Gastrocnemius medialis (tissue), 4 donors: ENCODE measurements at places on chromosomes 2 and 18.

DNA sequence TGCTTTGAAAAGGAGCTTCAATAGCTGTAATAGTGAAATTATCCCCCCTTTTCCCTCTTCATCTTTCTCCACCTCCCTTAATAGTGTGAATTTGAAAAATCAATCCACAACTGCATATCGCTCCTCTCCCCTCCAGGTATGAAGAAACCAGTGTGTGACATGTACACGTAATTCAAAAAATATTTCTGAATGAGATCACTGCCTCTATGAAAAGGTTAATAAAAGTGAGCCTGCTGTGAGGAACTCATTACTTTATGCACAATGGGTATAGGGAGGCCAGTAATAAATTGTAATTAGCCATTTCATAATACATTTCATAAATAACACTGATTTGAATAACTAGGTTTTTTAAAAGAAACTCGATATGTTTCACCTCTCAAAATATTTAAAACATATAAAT, 209.0 kb upstream of the KYNU start:
- no peak for DNase-seq

DNA sequence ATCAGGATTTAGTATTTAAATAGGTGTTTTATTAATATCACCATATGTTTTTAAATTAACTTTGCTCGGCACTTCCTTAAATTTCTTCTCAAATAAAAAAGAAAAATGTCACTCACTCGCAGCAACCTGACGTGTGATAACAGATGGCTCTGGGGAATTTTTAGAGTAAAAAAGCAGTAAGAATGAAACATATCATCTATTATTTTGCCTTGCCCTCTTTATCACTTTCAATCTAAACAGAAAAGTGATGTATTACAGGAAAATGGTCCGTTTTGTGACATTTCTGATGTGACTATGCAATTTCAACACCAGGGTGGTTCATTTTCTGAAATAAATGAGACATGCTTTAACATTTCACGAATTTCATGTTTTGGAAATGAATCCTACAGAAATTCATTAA, 1368.0 kb upstream of the LRRTM1 start:
- no peak for DNase-seq

DNA sequence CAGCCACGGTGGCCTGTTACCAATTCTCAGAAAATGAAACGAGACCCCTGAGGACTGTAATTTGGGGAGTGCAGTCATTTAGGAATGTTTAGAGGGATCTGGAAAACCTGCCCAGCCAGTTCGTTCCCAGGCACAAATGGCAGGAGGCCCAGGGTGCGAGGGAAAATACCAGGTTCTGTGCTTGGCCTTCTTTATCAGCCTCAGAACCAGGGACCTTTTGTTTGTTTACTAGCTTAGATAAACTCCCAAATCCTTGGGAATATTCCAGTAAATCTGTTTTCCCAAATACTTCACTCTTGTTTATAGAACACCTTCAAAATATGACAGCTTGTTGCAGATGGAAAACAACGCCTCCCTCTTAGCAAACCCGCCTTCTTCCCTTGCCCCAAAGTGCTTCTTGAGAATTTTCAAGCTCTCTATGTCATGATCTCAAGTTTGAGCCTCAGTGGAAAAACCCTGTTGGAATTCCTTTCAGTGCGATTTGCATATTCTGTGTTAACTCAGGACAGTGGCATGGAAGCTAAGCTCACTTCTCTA, 400.3 kb upstream of the SMIM21 start:
- DNase-seq, result no peak

DNA sequence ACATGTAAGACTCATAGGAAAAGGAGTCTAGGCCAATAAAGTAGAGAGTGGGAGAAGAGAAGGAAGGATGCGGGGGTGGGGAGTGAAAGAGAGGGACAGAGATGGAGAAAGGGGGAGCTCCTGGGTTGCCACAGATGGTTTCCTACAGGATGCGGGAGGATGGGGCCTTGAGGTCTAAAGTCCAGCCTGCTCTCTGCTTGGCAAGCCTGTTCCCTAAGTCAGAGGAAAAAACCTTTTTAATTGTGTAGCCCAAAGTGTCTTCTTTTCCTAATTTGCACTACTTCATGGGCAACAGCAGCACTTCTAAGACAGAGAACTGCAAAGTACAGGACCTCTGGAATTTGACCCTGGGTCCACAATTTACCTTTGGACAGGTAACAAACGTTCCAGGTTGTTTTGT, 1.4 kb upstream of the FAM110C start:
- DNase-seq, result no peak

DNA sequence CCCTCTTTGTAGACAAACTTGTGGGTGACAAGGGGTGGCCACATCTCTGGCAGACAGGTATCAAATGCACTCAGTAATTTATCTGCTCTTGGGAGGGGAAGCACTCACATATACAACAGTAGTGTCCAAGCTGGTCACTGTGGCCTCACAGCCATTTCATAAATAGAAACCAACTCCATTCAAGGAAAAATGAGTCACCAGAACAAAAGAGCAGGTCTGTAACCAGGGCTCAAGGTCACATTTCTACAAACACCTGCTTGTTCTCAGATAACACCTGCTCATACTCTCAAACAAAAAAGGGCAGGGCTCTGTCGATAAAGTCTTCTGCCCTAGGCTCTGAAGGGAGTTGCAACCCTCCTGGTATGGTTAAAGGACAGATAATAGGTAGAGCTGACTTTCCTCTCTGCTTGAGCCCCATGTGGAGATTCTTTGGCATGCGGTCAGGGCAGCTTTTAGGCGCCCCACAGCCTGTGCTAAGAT, 459.0 kb downstream of the BCL11A start:
- DNase-seq, result peak; percentile 28

DNA sequence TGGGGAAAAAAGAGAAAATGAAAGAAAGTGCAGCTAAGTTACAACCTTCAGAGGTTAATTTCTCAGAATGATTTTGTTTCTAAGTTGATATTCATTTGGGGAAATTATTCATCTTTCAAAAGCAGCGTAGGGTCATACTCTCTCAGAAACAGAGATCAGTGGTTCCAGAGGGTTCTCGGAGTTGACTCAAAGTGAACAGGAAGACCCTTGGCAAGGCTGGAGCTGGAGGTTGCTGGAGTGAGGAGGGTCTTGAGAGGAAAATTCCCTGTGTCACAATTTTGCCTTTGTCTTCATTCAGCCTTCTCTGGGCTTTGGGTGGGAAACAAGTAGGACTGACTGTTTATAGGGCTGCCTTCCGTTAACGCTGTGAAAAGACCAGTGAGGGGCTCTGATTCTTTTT, 168.2 kb downstream of the ICOS start:
- no peak for DNase-seq

GRCh38 chr2:168212167-168212566, 35.2 kb downstream of the STK39 start:
- DNase-seq, result no peak

DNA sequence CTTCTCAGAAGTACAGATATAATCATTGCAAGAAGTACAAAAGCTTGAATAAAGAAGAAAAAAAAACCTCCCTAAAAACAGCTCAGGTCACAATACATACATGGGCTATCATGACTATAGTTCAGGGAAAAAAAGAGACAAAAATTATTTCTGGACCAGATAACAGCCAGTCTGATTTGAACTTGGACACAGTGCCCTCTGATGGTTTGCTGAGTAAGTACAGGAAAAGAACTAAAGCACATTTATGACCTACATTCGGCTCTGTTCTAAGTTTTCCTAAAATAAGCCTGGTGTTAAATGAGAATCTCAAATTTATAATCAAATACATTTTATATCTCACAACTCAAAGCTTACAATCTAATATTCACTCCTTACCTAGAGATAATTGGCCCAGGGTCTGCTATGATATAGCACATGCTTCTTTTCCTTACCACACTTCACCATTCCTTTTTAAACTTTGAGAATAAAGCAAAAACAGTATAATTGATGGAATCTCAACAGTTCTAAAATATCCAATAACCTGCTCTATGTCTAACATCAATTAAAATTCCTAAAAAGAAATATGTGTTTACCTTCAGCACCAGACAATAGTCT, 81.1 kb downstream of the RAPH1 start:
- no peak for DNase-seq

DNA sequence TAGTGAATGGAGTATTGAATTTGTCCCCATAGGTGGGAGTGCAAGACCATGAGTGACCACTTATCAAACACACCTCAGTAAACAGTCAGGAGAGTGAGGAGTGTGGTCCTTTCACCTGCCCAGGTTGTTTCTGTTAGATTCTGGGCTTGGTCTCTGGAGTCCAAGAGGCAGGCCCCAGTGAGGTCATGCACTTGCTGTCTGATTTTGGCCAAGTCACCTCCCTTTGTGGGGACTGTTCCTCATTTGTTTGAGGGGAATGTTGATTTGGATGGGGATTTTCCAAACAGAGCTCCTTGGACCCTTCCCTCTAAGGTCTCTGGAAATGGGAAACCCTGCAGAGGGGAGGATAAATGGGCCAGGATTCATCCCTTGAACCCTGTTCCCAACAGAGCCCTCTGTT, 7.3 kb downstream of the IL1RN start:
- no peak for DNase-seq

GRCh38 chr2:195495351-195495750, 161.7 kb upstream of the SLC39A10 start:
- DNase-seq, result no peak

DNA sequence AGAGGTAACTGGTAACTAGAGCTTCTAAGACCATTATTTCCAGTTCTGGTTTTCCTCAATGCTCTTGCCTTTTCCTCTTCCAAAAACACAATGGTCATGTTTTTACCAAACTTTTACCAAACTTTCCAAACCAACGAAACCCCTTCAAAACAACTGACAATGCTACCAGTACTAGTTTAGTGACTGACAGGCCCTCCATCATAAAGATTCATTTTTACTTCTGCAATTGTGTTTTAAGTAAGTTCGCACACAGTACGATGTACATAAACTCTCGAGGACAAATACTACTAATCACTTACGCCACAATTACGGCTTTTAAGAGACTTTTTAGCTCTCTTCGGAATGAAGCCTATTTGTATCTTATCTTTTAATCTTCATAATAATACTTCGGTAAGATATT, 900 bp downstream of the C18orf32 start:
- no peak for DNase-seq

DNA sequence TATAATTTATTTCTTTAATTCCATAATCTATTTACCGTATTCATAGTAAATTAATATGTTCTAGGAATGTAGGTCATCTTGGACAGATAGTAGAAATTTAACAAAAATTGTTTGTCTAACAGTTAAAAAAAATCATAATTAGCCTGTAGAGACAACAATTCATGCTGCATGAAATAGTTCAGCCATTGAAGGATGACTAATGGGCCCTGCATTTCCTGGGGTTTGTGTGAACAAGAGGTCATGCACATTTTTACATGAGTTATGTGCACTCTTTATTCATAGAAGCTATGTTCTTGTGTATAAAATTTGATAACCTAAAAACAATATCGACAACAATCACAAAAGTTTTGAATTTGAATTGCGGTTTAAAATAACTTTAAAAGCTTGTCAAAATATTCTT, 1663.6 kb downstream of the SUCLG1 start:
- DNase-seq, result no peak

GRCh38 chr2:225334514-225334913, 65.0 kb upstream of the NYAP2 start:
- DNase-seq, result no peak

DNA sequence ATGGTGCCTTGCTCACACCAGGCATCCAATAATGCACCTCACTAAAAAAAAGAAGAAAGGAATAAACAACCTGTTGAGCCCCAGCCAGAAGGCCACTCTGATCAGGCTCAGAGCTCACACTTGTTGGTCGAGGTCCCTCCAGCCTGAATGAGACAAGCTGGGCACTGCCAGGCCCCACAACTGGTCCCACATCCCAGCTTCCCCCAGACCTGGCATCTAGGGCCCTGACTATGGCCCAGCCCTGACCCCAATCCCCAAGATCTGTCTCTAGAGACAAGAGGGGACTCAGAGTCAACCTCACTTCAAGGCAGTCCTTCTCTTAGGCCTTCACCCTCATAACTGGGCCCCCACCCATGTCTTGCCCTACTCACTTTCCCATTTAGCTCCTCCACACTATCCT, 22.4 kb downstream of the TEX51 start:
- DNase-seq, result no peak

- no peak for DNase-seq
Measured at GRCh38 chr2:190068764-190069163, 6.2 kb upstream of the MSTN start.

DNA sequence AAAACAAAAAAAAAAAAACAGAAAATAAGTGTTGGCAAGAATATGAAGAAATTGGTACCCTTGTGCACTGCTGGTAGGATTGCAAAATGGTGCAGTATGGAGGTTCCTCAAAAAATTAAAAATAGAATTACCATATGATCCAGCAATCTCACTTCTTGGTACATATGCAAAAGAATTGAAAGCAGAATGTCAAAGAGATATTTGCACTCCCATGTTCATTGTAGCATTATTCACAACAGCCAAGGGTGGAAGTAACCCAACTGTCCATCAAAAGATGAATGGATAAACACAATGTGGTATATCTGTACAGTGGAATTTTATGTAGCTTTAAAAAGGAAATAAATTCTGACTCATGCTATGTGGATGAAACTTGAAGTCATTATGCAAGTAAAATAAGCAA, 72.8 kb upstream of the POU3F3 start:
- no peak for DNase-seq

DNA sequence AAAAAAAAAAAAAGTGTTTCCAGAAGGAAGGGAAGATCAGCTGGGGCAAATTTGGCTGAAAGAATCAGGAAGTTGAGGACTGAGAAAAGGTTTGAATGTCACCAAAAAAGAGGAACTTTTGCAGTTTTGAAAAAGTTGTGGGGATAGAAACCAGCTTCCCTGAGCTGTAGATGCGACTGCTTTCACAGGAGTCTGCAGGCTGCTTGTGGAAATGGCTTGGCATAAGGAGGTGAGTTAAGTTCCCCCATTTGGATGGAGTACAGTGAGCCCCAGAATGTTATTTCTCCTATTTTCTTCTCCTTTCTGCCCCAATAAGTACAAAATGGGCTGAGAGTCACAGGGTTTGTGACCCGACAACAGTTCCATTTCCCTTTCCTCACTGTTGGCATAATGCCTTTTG, 16.5 kb upstream of the ME2 start:
- no peak for DNase-seq

DNA sequence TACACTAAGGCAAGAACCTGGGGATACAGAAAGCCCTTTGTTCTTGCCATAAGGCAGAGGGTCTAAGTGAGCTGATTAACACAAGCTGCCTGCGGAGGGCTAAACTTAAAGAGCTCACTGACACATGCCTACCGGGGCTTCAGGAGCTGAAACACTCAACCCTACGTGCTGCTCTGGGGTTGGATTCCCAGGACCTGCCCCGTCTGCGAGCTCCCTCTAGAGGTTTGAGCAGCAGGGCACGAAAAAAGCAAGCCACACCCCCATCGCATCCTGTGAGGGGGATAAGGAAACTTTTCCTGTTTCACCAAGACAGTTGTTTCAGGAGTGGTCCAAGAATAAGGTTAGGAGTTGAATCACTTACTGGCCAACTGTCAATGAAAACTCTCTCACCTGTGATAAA, 562.1 kb downstream of the TMX3 start:
- DNase-seq, result no peak

- DNase-seq, result no peak
Measured at GRCh38 chr2:72942881-72943418, 25.6 kb downstream of the EMX1 start.

DNA sequence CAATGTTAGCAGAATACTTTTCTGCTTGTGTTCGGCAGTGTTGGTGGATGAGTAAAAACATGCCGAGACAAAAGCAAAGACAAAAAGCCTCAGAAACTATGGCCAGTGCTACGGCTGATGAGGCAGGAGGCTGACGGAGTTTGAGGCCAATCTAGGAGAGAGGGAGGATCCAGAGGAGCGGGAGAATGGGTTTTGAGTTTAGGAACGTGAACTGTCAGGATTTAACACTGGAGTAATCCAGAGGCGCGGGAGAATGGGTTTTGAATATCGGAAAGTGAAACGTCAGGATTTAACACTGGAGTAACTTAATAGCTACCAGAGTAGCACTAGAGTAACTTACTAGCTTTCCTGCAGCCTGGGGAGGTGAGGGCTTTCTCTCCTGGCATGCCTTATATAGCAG, 37.4 kb downstream of the LYPD6B start:
- no peak for DNase-seq
